Hepatocyte (in vitro differentiated cells): ENCODE measurements at places on chromosomes 4 and X. TPM values are rescaled to one million over a fixed set of nuclear protein-coding genes. Genes with fewer than 3 reads are reported as not detected.

- H3K4me1 ChIP-seq = no peaks in the 10 kb centered on the region
- no peak overlapping the region for H3K27ac ChIP-seq
- H3K27me3 ChIP-seq = no peaks in the 10 kb centered on the region
- no peak overlapping the region for H3K4me3 ChIP-seq
- H3K36me3 ChIP-seq = no peaks in the 10 kb centered on the region
These were observed 129.5 kb upstream of the KLF3 start for GRCh38 chr4:38534344-38535045.

DNA sequence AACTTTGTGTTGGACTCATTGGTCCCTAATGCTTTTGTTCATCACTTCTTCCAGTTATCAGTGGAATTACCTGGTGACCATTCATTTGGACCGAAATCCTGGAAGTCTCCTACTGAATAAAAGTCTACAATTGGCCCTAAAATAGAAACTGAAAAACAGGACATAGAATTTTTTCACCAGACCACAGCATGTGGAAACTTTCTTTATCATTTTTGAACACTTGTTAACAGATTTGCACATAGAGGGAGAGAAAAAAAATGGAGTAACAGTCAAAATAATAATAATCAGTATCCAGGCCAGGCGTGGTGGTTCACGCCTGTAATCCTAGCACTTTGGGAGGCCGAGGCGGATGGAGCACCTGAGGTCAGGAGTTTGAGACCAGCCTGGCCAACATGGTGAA is 7.1 kb downstream of the EPGN start:
- no peak overlapping the region for H3K27ac ChIP-seq
- H3K4me1 ChIP-seq = no peaks in the 10 kb centered on the region
- H3K4me3 ChIP-seq = no peak overlapping the region
- DNase-seq = no peak

DNA sequence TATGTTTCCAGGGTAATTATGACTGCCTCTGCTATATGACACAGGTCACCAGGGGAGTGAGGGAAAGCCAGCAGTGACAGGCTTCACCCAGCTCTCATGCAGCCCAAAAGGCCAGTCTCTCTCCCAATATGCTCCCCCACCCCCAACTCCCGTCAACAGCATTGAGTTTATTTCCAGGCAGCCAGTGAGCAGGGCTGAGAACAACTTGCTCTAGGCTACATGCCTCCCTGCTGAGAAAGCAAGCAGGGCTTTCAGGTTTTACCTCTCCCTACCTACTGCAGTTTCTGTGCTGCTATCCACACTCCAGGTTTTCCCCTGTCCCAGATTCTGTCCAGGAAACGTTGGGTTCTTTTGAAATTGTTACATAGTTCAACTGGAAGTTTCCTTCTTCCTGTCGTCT is 291.4 kb downstream of the PABPC4L start:
- no peak for DNase-seq
- H3K4me3 ChIP-seq = no peak overlapping the region
- no peaks in the 10 kb centered on the region for H3K36me3 ChIP-seq
- H3K27ac ChIP-seq = no peak overlapping the region
- H3K27me3 ChIP-seq = no peaks in the 10 kb centered on the region

DNA sequence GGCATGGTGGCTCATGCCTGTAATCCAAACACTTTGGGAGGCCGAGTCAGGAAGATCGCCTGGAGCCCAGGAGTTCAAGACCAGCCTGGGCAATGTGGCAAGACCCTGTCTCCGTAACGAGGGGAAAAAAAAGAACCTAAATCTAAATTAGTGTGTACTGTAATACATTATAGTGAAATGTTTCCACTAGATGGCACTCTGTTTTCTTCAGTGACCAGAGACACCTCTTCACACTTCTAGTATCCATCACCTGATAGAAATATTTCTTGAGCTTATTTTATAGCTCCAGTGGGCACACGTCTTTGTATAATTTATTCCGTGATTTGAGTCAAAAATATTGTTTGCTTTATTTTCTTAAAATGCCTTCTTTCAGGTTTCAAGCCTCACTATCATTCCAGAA is 600.9 kb upstream of the DIPK2B start:
- no peak overlapping the region for H3K27ac ChIP-seq
- DNase-seq = peak; percentile 35
- H3K4me3 ChIP-seq = no peak overlapping the region
- no peaks in the 10 kb centered on the region for H3K36me3 ChIP-seq
- no peaks in the 10 kb centered on the region for H3K4me1 ChIP-seq

- no peaks in the 10 kb centered on the region for H3K36me3 ChIP-seq
- DNase-seq = no peak
- no peaks in the 10 kb centered on the region for H3K27me3 ChIP-seq
- peaks cover 21% of the 10 kb centered on the region for H3K4me1 ChIP-seq
- peak overlapping the region; percentile 7 for H3K27ac ChIP-seq
These were observed 64.1 kb upstream of the TENM3 start for GRCh38 chr4:182179105-182179504.

Gene EFHC2
- total RNA-seq = 1.8 and 3.7 TPM in 2 replicates

Gene SLC10A3
- 28.8 and 29.3 TPM in 2 replicates for total RNA-seq

Gene GPRASP1
- 4.1 and 4.9 TPM in 2 replicates for total RNA-seq

Gene DUX4
- not detected in 2 replicates for total RNA-seq
